PC-9 (cell line): ENCODE measurements at places on chromosomes 3 and 15. TPM values are rescaled to one million over a fixed set of nuclear protein-coding genes. Genes with fewer than 3 reads are reported as not detected.

Gene LRRC49
- total RNA-seq, result 6.2 and 6.3 TPM in 2 replicates

Gene MORC1
- total RNA-seq, result not detected in 2 replicates

Gene KIF23
- 78.7 and 100 TPM in 2 replicates for total RNA-seq

Gene KCNMB2
- total RNA-seq, result not detected in 2 replicates

Gene CEP19
- total RNA-seq, result 3.4 and 5.5 TPM in 2 replicates
